ENCODE measurements at places on chromosomes 4 and X.

DNA sequence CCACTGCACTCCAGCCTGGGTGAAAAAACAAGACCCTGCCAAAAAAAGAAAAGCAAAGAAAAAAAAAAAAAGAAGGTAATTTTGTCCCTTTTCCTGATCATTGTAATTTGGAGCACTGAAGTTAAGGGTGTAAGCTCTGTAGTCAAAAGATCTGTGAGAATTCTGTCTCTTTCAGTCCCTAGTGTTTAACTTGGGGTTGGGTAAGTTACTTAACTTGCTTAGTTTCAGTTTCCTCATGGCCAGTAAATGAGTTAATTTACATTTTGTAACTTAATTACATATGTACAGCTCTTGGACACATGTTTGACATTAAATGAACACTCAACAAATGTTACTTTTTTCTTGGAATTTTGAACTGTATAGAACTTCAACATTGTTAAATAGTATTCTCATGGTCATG is 10.9 kb upstream of the UBE2K start:
- no peak for DNase-seq

GRCh38 chr4:61359301-61359700 is 159.2 kb downstream of the ADGRL3 start:
- no peak for DNase-seq

DNA sequence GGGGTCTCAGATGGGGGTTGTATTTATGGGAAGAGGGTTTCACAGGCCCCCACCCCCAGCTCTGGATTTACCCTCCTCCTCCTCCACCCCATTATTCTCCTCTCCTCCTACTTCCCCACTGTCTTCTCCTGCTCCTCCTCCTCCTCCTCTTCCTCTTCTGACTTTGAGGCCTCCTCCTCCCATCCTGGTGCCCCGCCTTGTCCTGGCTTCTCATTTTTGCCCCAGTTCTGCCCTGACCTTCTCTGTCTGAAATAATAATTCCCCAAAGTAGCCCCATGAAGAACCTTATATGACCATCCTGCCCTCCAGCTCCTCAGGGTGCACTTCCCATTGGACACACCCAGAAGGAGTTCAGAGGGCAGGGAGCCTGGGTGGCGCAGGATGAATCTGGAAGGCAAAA is 351.4 kb upstream of the GATB start:
- DNase-seq, result no peak

DNA sequence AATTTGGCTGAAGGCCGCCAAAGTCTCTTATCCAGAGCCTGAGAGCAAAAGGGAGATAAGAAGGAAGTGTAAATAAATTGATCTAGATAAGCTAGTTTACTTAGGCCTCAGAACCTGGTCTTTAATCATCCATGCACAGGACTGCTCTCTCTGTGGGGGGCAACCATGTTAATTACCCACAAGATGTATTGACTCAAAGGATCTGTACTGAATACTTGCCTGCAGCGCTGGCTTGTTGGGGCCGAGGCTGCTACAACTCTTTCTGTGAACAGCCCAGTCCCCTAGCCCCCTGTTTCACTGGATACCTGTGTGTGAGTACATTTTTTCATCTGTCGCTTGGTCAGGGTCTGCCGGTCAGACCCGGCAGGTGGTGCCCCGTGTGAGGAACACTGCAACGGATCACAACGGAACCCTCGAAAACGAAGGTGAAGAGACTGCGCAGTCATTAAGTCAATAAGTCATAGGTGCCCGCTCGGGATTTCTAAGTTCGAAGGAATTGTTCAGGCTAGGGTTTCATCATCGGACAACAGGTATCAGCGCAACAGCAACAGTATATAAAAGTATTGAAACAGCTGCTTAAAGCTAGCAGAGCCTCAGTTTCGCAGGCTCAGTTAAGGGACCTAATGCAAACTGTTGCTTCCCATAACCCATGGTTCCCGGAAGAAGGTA is 8.3 kb downstream of the MAGEA11 start:
- DNase-seq, result peak; percentile 36

- DNase-seq, result no peak
Observed at GRCh38 chr4:47415719-47416118, 47.8 kb downstream of the COMMD8 start.

DNA sequence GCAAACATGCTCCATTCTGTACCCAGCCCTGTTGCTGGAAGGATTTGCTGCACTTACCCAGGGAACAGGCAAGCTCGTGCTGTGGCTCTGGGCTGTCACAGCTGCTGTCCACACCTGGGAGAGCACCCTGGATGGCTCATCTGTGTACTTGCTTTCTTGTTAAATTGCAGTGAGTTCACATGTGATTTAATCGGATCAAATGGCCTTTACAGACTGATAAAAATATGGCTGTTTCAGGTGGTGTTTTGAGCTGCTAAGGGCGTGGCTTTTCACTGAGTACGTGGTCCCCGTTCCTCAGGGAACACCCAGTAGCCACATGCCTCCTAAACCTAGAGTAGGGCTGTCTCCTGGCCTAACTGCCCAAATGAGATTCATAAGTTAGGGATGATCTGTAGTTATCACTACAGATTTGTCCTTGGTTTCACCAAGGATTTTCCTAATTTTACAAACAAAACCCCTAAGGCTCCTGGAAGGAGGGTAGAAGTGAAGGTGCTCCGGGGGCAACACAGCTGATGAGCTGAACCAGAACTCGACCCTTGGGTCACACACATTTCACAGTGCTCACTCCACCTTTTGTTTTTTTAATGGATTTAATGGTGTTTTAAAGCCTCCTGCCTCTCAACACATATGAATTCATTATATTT is 13.7 kb downstream of the KLKB1 start:
- no peak for DNase-seq

DNA sequence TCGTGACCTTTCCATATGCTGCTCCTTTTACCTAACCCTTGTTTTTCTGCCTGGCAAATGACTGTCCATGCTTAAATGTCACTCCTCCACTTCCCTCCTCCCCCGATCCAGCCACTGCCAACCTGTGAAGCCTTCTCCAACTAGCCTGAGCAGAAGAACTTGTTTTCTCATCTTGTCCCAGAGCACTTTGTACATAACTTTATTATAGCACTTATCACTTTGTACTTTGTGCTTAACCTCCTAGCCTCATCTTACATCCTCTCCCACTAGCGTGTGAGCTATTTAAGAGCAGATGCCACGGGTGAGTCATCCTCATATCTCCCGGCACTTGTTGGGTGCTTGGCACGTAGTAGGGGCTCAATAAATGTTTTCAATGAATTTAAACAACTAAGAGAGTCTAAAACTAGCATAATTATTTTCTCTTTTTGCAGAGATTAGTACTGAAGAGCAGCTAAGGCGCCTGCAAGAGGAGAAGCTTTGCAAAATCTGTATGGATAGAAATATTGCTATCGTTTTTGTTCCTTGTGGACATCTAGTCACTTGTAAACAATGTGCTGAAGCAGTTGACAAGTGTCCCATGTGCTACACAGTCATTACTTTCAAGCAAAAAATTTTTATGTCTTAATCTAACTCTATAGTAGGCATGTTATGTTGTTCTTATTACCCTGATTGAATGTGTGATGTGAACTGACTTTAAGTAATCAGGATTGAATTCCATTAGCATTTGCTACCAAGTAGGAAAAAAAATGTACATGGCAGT is 46.9 kb downstream of the XIAP start:
- DNase-seq, result no peak

DNA sequence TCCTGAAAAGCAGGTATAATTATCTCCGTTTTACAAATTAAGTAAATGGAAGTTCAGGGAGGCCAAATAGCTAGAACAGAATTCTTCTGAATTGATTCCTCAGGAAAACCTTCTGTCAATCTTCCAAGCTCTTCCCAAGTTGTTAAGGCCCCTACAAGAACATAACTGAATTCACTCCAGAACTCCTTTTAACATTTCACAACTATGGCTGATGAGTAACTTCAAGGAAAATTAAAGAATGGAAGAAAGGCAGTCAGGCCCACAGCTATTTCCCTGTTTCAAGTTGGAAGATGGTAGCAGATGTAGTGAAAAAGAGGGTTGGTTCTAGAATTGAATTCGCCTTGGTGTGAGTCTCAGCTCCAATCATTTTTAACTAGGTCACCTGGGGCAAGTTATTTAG is 15.9 kb downstream of the SETD7 start:
- no peak for DNase-seq

DNA sequence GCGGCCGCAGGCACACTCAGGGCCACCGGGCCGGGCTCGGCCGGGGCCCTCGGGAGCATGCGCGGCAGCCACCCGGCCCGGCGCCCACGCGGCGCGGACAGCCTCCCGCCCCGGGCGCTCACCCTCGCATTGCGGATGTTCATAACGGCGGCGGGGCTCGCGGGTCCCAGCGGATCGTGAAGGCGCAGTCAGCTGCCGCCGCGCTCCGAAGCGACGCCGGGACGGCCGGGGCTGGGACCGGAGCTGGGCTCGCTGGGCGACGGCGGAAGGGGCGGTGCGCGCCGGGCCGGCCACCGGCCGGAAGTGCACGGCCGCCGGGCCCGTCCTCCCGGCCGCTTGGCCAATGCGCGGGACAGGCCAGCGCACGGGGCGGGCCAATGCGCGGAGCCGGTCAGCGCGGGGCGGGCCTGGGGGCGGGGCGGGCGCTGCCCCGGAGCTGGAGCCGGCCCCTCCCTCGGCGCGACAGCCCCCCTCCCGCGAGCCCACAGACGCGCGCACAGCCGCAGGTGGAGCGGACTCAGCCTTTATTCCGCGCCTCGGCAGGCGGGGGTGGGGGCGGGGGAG is at the start of gene NAA10:
Gene NAA10, minus strand, starts transcription at position 276 of the 564 bp plus-strand sequence. Its CDS starts 133 bp downstream, at position 143.
- peak; percentile 91 for DNase-seq

DNA sequence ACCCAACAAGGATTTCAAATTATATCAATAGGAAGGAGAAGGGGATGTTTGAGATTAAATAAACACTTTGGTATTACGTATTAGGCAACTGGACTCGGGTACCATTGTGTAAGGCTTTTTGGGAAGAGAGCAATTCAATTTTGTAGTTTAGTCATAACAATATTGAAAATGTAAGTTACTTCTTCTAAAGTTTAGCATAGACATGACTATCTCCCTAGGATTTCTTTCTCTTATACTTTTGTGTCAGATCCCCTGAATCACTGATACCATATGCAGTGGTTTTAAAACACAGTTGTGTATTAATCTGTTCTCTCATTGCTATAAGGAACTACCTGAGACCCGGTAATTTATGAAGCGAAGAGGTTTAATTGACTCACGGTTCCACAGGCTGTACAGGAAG is 123.8 kb upstream of the FAM9C start:
- no peak for DNase-seq

DNA sequence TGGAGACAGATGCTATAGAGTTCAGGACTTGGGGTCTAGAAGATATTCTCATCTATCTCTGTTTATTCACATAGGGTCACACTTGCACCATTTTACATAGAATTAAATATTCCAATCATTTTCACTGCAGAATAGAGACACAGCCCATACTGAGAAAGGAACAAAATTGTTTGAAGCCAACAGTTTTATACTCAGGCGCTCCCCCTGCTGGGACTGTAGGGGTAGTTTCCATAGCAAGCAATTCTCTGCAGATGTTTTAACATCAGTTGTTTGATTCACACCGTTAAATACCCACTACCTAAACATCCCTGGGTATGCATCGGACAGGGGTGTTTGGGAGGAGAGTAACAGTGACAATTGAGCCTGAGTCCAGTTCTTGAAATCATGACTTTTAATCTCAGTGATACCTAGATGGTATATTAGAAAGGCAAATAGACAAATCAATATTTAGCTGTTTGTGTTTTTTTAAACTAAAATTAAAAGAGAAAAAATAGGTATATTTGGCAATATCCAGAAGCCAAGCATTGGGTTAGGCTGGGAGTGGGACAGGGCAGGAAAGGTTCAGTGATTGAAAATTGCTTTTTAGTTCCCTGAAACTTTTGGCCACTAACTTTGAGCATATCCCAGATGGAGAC is 33.8 kb downstream of the LONRF3 start:
- peak; percentile 44 for DNase-seq

DNA sequence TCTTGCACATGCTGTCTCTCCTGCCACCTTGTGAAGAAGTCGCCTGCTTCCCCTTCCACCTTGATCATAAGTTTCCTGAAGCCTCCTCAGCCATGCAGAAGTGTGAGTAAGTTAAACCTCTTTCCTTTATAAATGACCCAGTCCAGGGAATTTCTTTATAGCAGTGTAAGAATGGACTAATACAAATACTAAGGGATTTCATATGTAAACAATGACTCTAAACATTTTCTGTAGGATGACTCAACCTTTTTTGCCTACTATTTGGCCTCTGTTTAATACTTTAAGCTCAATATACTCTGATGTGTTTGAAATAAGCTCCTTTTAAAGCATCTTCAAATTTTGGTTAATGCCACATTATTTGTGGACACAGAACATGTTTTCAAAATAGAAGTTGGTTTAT is 813.5 kb upstream of the SLIT2 start:
- DNase-seq, result no peak

DNA sequence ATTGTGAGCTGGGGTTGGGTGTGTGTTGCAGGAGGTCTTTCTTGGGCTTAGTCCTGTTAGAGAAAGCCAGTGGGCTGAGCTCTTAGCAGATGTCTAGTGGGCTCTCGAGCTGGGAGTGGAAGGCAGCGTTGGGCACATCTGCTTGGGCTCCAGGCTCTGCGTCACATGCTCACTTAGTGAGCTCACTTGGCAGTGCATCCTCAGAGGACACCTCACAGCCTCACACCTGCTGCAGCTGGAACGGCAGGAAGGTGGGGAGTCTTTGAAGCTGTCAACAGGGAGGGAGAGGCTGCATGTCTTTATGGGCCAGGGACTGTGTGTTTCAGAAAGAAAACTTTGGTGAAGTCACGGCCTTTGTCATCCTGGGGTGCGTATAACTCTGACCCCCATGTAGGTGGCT is 82.2 kb downstream of the PSAPL1 start:
- no peak for DNase-seq

DNA sequence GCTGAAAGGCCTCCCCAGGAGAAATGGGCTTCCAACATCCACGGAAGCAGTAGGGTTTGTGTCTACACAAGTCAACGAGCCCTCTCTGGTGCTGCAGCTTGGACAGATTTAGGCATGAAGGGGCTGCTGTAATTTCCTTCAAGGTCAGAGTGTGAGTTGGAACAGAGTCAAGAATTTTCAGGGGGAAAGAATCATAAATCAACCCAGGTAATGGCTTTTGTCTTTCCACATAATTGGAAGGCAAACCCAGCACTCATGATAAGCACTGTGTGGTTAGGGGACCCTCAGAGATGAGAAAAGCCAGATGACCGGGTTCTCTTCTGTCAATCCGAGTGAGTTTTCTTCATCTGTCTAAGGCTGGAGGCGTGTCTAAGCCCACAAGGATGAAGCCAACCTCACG is 78.6 kb upstream of the MXRA5 start:
- DNase-seq, result no peak

DNA sequence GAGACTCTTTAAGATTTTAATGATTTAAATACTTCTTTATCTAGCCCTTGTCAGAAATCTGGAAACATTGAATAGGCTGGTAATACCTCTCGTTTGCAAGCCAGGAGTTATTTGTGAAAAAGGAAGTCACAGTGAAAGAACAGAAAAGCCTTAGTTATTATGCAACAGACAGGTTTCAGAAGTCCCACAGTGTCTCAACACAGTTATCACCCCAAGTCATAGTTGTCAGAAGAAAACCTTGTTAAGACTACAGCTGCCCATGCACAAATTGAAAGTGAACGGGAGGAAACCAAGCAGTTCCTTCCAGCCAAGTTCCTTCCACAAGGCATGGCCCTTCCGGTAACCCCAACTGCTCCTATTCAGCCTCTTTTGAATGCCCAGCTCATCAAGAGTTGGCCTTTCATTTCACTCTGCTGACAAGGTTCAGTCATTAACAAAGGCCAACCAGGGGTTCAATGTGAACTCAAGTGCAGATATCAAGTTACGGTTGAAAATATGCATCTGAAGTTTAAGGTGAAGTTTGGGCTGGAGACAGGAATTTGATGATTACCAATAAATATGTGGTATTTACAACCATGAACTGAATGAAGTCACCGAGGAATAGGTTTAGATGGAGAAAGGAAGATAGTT is 15.6 kb downstream of the ALPK1 start:
- no peak for DNase-seq

GRCh38 chr4:120750152-120750525 is 172.4 kb downstream of the PRDM5 start:
- DNase-seq, result no peak

Measured in astrocyte of the hippocampus (primary cell).